Hematopoietic multipotent progenitor cell treated with erythropoietin and hydrocortisone succinate and interleukin-3 and kit ligand, for 15 days (in vitro differentiated cells): ENCODE measurements at places on chromosomes 5 and 9.

- no peak for DNase-seq
These were observed 74.6 kb downstream of the MARCHF11 start for GRCh38 chr5:16104961-16105360.

DNA sequence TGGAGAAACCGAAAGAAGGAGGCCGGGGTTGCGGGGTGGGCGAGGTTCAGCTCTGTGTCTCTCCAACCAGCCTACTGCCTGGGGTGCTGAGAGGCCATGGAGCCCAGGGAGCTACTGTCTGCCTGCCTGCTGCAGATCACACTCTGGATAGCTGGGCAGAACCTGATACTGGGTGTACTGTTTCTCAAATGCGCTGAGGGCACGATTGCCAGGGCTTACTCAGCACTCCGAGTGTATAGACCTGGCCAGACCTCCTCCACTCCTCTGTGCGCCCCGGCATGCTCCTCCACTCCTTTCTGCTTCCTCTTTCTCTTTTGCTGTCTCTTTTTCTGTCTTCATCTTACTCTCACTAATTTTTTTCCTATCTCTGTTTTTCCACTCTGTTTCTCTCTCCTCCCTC, 215.1 kb downstream of the PAPPA start:
- DNase-seq, result no peak

DNA sequence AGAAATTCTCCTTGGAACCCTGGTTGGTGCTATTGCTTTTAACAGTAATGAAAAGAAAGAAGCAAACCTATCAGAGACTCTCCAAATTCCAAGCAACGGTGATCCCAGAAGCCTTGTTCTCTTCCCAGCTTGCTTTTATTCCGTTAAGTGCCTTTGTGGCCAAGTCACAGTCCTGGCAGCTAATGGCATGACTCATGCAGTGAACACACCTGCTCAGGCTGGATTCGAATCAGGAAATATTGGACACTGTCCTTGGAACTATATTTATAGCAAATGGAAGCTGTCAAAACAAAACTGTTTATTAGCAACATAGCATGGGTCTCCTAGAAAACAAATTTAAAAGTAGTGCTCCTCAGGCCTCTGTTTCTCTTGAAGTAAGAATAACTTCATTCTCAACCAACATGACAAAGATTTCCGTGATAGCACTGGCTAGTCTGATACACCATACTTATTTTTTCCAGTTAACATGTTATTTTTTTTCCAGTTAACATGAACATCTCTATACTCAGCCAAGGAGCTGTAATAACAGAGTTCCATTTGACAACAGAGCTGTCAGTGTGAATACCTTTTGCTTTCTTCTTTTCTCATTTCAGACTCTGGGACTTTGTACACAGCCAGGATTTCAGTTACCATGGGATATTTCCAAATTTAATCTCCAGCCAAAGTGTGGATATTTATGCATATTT, 502.4 kb downstream of the GADD45G start:
- no peak for DNase-seq

DNA sequence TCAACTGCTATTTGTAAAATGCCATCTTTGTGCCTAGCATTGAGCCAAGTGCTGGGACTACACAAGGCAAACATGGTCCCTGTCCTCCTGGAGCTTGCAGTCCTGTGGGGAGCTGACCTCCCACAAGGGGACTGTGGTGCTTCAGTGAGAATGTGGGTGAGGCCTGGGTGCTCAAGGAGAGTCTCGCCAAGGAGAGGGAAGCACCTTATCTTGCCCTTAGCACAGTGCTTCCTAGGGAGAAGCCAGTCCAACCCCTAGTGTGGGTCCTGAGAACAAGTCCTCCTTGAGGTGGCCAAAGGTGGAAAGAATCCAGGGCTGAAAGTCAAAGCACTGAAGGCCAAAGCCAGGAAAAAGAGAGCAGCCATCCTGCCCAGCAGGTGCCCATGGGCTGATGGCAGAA, 31.1 kb upstream of the MVB12B start:
- DNase-seq, result no peak

DNA sequence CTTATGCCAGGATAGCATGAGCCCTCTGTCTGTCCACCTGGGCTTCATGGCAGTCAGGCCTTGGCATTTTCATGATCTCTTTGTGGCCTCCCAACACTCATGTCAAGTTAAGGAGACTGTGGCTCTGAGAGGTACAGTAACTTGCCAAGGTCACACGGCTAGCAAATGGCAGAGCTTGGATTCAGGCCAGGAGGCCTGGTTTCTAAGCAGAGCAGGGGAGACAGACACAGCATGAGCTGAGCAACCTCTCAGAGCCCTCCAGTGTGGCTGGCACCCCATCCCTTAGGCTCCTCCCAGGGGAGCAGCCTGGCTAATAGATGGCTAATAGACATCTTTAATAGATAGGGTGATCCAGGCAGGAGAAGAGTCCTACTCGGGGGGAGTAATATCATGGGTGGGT, 4.1 kb downstream of the SYNPO start:
- no peak for DNase-seq

GRCh38 chr5:172111852-172112225, 76.2 kb downstream of the STK10 start:
- DNase-seq, result peak; percentile 63

- DNase-seq, result no peak
These were observed 996.4 kb upstream of the WWC1 start for GRCh38 chr5:167294882-167295680.

GRCh38 chr9:95224376-95225019, 93.0 kb downstream of the FANCC start:
- no peak for DNase-seq

- DNase-seq, result no peak
These were observed 802.8 kb downstream of the NR2F1-AS1 start for GRCh38 chr5:92778261-92778660.

GRCh38 chr5:175325681-175326080, 118.3 kb downstream of the DRD1 start:
- no peak for DNase-seq

- DNase-seq, result no peak
These were observed 179.0 kb upstream of the SGCD start for GRCh38 chr5:156147944-156148285.

DNA sequence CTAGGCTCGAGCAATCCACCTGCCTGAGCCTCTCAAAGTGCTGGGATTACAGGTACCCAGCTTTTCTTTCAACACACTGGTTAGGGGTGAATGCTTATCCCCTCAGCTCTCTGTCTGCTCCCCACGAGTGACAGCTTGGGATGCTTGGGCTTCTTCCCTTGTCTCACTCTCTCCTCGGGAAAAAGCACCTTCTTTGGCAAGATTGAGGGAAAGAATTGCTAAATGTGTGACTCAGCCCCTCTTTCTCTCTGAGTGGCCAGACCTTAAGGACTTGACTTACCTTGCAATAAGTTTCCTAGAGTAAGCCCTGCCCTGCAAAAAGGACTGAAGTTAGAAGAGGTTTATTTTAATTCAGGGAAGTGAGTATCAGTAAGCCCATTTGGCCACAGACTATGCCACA, 68.1 kb upstream of the ERBIN start:
- DNase-seq, result no peak

DNA sequence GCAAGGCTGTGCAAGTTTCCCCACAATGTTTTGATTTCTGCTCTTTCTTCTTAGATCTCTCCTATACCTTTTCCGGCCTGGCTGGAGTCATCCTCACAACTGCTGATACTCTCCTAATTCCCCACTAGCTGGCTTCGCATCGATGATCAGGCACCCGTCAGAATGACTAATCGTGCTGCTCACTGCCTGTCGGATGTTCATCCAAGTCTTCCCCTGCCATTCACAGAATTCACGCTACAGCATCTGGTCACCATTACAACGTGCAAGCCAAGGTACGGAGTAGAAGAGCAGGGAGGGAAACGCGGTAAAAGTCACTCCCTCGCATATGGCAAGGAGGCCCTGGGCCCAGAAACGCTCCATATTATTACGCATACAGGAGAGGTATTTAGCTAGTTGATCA, 35.1 kb downstream of the CDH10 start:
- DNase-seq, result no peak

DNA sequence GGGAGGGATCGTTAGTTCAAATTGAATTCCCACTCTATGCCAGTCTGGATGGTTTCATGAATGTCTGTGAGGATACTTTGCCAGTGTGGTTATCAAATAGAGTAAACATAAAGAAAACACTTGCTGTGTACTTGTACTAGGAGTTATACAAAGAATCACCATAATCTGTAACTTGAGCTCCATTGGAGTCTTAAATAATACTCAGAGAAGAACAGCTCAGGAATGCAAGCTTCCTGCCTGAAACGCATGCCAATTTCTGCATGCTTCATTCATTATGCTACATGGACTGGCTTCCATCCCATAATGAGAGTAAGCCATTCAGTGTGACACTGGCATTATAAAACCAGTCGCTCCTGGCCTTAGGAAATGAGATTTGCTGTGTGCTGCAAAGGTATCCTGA, 351.4 kb downstream of the SEMA5A start:
- DNase-seq, result no peak

GRCh38 chr5:127958421-127959011, 125.0 kb upstream of the SLC12A2 start:
- DNase-seq, result no peak

DNA sequence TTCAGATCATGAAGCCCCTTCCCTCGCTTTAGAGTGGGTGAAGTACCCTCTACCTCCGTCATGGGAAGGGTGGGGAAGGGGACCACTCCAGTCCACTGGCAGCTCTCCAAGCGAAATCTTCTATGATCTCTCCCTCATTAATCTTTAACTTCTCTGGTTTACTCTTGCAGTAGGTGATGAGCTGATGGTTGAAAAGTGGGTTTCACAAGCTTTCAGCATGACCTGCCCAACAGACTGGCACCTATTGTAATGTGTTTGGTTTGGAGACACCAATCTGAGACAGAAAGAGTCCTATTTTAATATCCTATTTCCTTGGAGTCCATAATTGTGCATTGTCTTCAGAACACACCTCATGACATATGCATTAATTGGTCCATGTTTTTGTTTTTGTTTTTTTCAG, 70.8 kb upstream of the TGFBR1 start:
- no peak for DNase-seq

- no peak for DNase-seq
These were observed 27.0 kb downstream of the MRPL36 start for GRCh38 chr5:1772634-1773033.

- no peak for DNase-seq
These were observed 126.5 kb upstream of the PAM start for GRCh38 chr5:102628441-102629175.

DNA sequence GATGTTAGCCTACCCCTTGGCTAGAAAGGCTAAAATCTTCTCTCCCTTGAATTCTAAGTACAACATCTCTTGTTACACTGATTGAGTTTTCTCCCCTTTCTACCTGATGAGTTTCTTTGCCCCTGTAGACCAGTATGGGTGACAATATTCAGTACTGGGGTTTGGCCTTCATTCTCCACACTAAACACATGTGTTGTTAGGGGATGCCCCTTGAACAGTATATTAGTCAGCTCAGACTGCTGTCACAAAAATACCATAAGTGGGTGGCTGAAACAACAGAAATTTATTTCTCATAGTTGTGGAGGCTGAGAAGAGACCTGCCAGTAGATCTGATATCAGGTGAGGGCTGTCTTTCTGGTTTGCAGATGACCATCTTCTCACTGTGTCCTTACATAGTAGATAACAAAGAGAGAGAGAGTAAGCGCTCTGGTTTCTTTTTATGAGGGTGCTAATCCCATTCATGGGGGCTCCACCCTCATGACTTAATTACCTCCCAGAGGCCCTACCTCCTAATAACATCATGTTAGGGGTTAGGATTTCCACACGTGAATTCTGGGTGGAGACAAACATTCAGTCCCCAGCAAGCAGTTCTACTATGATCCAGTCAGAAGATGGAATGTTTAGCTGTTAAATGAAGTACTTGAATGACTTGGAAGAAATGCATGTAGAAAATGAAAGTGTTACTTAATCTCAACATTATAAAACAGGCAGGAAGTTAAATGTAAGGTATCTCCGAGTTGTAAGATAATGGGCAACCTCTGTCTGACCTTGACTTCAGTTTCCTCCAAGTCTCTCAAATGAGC, 17.5 kb downstream of the VLDLR start:
- DNase-seq, result no peak

GRCh38 chr5:150801117-150801927, 22.8 kb downstream of the SMIM3 start:
- peak; percentile 34 for DNase-seq

- DNase-seq, result no peak
These were observed 110.9 kb upstream of the LPAR1 start for GRCh38 chr9:111149018-111149759.

- DNase-seq, result no peak
These were observed 41.4 kb downstream of the TLR4 start for GRCh38 chr9:117745598-117745997.

GRCh38 chr9:92406477-92406876, 2.1 kb upstream of the OGN start:
- DNase-seq, result no peak

DNA sequence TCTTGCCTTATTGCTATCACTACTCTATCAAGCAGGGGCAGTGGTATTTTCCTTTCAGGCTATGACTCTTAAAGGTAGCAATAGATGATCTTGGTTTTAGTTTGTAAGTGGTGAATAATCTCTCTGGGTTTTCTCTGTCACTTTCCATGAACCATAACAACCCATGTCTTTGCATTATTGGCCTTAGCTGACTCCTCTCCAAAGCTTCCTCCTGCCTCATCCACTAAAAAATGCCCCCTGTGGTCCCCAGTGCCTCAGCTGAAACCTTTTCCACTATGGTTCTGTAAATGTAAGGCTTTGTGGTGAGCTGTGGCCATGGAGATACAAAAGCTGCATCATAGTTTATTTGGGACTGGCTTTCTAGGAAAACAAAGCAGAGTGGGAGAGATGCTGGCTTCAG, 128.8 kb downstream of the GPBP1 start:
- DNase-seq, result no peak

DNA sequence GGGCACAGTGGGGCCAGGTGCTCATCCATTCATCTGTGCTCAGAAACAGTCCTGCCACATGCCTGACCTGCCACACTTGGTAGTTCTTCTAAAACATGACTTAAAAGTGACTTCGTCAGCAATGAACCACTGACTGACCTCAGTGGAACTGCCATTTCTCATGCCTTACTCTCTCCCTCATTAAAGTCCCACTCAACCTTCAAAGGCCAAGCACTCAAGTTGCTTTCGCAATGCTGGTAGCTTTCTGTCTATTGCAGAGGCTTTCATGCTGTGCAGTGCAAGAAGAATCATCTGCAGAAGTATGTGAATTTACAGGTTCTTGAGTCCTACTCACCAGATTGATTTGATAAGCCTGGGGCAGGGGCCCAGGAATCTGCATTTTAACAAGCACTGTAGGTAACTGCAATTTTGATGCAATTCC, 23.9 kb downstream of the B4GALT1 start:
- DNase-seq, result no peak

GRCh38 chr5:123879071-123879470, 367.1 kb downstream of the CSNK1G3 start:
- no peak for DNase-seq

GRCh38 chr9:4167728-4168127, 132.1 kb downstream of the GLIS3 start:
- no peak for DNase-seq

GRCh38 chr5:72018143-72018803, 89.0 kb upstream of the MAP1B start:
- peak; percentile 64 for DNase-seq
